A549 treated with GW870086 at 1 μM for 4 hours (cell line): ENCODE measurements at places on chromosomes 2 and 18. TPM values are rescaled to one million over a fixed set of nuclear protein-coding genes. Genes with fewer than 3 reads are reported as not detected.

The SIX3 gene
- 0.39 to 0.73 TPM (median 0.71 TPM) in 5 replicates for total RNA-seq

The ARHGAP15 gene
- 0.25 TPM in 1 of 5 replicates, not detected in the others for total RNA-seq

The RGPD4 gene
- total RNA-seq, result 0.03 to 0.09 TPM (median 0.06 TPM) in 4 of 5 replicates, not detected in the other

The STK11IP gene
- total RNA-seq, result 14.2 to 17.9 TPM (median 17.6 TPM) in 5 replicates

The EVX2 gene
- not detected in 5 replicates for total RNA-seq

The RPIA gene
- total RNA-seq, result 26.1 to 29.8 TPM (median 28.4 TPM) in 5 replicates

The CYP26B1 gene
- 9.6 to 15.0 TPM (median 12.8 TPM) in 5 replicates for total RNA-seq

The DPP10 gene
- not detected in 5 replicates for total RNA-seq
